COLO829 (cell line): ENCODE measurements at places on chromosomes 5 and 9.

DNA sequence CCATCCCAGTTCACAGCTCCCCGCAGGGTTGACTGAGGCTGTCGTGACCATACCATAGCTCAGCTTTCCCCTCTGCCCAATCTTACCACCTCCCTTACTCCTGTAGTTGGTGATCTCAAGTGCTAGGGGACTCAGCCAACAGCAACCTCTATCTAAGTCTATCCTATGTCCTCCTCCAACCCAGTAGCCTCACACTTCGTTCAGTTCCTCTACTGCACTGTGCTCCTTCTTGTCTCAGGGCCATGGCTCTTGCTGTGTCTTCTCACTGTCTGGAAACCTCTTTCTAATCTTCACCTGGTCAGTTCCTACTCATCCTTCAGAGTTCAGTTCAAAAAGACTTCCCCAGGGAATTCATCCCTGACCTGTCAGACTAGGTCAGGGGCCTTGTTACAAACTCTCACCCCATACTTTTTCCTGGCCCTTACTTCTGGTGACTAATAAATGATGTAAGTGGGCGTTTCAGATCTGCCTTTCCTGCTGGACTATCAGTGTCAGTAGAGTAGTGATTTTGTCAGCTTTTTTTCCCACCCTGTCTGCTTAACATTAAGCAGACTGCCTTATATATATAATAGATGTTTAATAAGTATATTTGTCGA, 53.6 kb upstream of the NR3C1 start:
- DNase-seq, result no peak

- no peak for DNase-seq
These were observed 4.7 kb downstream of the ADGRD2 start for GRCh38 chr9:124454791-124455443.

DNA sequence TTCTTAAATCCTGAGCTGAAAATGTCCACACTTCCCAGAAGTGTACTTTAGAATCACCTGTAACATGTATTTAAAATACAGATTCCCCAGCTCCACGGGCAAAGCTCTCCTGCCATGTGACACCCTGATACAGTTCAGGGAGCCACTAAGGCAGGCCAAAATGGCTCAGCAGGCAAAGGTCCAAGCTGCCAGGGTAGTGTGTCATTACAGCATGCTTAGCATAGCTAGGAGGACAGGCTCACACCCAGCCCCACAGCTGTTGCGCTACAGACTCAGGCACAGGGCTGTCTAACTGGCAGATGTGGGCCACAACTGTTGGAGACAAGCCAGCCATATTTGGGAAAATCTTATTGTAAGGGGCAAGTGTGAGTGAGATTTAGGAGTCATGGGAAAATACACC, 73.0 kb downstream of the C9orf85 start:
- no peak for DNase-seq

GRCh38 chr5:78574731-78575161, 73.8 kb downstream of the LHFPL2 start:
- DNase-seq, result no peak

DNA sequence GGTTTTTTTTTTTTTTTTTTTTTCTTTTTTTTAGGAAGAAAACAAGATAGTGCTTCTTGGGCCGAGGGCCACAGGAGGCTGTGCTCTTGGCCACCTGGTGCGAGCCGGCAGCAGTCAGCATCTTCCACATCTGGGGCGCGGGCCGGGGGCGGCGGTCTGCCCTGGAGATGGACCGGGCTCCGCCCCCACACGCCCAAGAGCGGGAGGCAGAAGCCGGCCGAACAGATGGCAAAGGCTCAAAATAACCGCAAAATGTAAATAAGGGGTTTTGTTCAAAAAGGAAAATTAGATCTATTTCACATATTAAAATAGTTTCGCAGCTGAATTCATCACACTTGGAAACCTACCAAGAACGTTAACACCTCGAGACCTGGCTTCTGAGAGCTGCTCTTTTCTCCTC, 51.5 kb upstream of the UBAC1 start:
- DNase-seq, result no peak

DNA sequence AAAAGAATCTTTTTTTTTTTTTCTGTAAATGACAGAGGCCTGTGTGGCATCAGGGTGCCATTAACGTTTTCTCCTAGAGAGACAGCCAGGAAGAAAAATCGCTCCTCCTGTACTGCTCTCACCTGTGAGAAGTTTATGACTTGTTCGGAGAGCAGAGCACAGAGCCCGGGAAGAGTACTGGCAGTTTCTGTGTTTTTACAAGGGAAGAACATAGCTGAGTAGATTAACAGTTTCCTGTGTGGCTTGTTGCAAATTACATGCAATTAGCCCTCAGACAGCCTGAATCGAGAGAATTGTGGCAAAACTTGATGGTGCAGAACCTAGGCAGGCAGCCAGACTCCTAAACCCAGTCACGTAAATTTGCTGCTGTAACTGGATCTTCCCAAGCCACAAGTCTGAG, 32.1 kb downstream of the PRKACG start:
- no peak for DNase-seq

DNA sequence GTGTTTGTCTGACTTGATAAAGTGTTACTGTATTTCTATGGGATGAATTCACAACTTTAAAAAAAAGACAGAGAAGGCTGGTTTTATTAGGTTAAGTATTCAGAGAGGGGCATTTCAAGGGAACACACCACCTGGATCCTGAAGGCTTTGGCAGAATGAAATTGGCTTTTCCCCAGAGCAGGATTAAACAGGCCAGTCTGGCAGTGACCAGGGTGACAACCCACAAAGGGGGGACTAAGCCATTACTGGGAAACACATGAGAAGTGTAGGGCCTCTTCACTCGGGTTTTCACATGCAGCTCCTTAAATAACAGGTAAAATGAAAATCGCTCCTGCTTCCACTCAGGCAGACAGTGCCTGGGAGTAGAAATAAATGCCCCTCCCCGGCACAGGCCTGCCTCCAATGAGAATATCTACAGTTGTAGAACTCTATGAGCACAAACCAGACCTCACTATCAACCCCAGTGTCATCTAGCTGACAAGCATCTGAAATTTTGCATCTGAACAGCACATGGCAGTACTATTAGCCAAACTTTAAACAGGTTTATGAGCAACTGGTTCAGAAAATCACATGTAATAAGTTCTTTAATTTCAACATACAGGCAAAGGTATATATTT, 85.8 kb downstream of the LHFPL2 start:
- DNase-seq, result no peak

GRCh38 chr5:79448336-79448735, 65.6 kb downstream of the HOMER1 start:
- DNase-seq, result no peak

DNA sequence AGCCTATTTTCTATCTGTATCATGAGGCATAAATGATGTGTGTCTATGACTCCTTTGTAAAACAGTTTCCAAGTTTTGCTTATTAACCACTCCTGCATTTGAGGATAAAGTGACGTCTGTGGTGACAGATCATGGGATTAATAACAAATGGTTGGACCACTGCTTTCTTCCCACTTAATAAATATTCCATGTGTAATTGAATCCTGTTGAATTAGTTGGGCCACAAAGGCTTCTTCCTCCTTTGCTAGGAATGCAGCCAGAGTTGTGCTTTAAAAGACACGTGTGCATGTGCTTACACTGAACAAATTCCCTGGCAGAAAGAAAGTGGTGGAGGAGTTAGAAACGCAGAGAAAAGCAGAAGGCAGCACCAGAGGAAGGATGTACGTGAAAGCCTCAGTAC, 150.2 kb downstream of the ACTBL2 start:
- DNase-seq, result no peak

- DNase-seq, result no peak
These were observed 145.1 kb downstream of the IRX1 start for GRCh38 chr5:3740546-3741373.

- no peak for DNase-seq
These were observed 53.9 kb downstream of the PTBP3 start for GRCh38 chr9:112279501-112279900.

GRCh38 chr5:98483301-98483685, 290.2 kb upstream of the RGMB start:
- no peak for DNase-seq

- DNase-seq, result no peak
These were observed 10.7 kb upstream of the IL17B start for GRCh38 chr5:149389552-149390495.

DNA sequence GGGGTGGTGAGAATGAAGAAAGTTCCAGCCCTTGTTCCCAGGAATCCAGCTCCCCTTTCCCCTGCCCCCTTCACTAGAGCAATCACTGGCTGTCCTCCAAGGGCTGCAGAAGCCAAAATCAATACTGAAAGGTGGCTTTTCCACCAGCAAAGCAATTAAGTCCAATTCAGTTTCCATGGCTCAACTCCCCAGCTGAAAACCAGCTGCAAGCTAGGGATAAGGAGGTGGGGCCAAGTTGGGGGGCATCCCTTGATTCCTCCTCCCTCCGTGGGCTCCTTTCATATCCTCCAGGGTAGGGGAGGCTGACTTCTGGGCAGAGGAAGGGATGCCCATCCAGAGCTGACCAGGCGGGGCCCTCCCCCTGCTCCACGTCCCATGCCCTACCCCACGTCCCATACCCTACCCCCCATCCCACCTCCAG, 22.7 kb downstream of the CAMK2A start:
- no peak for DNase-seq

DNA sequence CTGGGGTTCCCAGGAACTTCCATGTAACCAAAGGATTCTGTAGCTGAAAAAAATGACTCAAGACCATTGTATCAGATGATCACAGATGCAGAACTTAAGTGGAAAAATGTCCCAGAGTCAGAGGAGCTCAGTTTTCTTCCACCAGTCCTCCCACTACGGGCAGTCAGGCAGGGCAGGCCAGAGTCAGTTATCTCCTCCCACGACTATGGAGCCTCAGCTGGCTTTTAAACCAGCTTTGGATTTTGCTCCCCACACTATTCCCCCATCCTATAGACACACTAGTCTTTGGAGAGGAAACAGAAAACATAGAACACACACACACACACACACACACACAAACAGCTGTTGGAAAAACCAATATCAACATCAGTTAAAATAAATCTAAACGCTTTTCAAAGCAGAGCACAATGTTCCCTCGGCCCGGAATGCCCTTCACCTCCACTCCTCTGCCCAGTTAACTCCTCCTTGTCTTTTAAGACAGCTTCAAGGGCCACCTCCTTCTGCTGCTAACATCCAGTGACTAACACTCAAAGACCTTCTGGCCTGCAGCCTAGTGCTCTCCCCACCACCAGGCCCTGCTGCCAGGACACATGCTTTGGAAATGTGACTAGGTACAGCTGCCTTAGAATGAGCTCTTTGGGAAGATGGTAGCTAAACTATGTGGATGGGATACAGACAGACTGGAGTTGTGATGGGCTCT, 56.8 kb downstream of the NIPAL4 start:
- DNase-seq, result no peak

GRCh38 chr9:78826527-78826926, 529.6 kb downstream of the PSAT1 start:
- DNase-seq, result no peak

DNA sequence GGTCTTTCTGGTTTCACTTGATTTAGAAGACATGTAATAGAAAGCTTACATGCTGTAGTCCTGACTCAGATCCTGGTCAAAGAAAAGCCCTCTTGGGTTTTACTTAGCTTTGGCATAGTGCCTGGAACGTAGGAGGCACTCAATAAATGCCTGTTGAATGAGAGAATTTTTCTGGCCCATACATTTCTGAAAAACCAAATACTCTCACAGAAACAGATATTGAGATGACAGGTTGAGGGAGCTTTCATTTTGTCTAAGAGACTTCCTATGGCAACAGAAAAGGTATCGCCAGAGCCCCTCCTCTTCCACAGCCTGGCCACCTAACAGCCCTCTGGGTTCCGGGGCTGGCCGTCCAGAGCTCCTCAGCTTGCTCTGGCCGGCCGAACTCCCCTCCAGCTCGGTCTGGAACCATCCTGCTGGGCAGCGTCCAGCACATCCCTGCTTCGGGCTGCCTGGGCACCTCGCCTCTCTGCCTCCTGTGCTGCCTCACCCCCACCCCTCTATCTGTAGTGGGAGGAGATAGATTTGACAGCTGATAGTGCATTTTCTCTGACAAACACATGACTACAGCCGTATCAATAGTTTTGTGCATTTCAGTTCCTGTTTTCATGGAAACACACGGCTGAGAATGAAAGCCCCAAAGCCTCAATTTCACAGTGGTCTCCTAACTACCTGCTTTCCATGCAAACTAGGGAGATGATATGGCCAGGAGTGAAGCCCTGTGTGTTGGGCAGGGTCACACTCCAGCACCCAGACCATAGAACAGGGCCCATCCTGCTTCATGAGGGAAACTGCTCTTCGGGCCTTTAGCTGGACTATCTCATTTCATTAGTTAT, 1.1 kb downstream of the IL4 start:
- peak; percentile 74 for DNase-seq

- DNase-seq, result no peak
These were observed 692.3 kb downstream of the PTPRD start for GRCh38 chr9:9920425-9921060.

GRCh38 chr9:75699017-75699416, 191.5 kb upstream of the PCSK5 start:
- DNase-seq, result no peak

- DNase-seq, result no peak
These were observed 5.1 kb downstream of the TMEM245 start for GRCh38 chr9:109114670-109115069.

GRCh38 chr5:137142346-137142745, 356.8 kb downstream of the SPOCK1 start:
- DNase-seq, result no peak

DNA sequence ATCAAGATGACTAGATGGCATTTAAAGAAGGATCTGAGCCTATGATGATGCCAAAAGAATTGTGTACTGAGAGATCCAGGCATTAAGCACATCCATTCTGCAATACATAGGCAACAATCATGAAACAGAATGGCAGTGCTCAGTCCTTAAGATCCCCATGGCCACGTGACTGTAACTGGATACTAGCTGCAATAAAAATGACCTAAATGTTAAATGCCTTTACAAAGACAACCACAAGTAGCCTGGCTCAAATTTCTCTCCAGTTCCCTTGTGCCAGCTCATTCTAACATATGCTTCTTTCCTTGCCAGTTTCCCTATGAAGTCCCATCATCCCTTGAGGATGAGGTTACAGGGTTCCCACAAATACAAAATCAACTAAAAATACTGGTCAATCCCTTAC, 148.3 kb upstream of the GHR start:
- peak; percentile 4 for DNase-seq

- no peak for DNase-seq
These were observed 89.2 kb downstream of the THBS4 start for GRCh38 chr5:80124121-80124918.

DNA sequence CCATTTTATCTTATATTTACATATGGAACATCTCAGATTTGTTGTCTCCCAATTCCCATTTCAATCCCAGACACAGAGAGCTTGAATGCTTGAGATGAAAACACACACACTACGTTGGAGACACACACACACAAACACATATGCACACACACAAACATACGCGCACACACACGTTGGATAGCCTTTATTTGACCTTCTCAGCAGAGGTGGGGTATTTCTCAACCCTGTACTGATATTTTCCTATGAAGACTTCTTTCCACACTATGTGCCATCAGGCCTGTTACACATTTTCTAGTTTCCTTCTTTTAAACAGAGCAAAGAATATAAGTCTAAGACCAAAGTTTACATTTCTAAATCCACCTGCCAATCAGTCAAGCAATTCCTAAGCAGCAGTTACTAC, 291.0 kb downstream of the TAF11L14 start:
- DNase-seq, result no peak
